ENCODE measurements at places on chromosomes 7 and 10.
A peak's percentile ranks its signal among the peaks of the same experiment; 100 is the strongest.

- DNase-seq, result no peak
Measured at GRCh38 chr10:99387541-99387940, 42.9 kb downstream of the GOT1 start.

GRCh38 chr10:26931223-26931622 is 70.5 kb upstream of the ABI1 start:
- DNase-seq, result peak; percentile 7

DNA sequence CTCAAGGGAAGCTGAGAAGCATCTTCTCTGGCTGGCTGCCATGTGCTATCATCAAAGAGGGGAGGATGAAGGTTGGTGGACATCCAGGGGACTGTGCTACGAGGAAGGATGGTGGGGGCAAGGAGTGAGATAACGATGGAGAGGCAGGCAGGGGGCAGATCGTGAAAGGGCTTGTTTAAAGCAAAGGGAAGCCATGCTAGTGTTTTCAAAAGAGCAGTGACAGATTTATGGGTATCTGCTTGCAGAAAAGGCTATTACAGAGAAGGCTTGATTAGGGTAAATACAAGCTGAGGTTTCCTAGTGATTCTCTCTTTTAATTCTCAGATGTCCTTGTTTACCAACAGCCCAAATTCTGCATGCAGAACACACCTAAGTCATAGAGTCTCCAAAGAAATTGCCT is 88.9 kb upstream of the MKX start:
- DNase-seq, result no peak

DNA sequence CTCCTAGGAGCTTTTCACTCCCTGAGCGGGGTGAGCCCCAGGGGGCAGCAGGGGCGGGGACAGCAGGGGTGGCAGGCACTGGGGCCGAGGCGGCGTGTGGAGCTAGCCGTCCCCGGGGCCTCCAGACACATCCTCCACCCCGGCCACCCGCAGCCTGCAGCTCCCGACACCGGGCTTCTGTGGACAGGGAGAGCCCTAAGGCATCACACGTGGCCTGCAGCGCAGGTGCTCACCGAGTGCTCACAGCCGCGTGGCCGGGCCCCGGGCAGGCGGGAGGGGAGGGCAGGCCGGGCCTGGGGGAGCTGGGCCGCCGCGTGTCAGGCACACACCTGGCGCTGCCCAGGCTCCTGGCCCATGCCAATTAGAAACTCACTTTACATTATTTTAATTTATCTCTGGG is 51.4 kb downstream of the MICALL2 start:
- no peak for DNase-seq

- no peak for DNase-seq
Measured at GRCh38 chr7:17498230-17498629, 199.8 kb downstream of the AHR start.

DNA sequence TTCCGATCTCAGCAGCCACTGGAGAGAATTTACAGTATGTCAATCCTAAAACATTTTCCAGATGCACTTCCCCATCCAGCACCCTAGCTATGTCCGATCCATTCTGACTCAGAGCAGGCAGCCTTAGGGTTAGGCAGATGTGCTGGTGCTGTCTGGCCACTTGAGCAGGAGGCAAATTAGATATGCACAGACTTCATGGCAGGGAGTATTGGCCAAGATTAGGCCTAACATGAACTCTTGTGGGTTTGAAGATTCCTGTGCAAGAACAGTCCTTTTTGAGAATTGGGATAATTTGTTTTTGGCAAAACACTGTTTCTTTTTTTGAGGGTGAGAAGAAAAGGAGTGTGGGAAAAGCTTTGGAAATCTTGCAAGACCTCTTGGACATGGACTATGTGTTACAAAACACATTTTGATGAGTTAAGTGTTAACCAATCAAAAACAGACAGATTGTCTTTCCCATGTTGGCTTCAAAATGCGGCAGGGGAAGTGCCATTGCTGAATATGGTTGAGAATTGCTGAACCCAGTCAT is 218.6 kb upstream of the INHBA start:
- DNase-seq, result no peak

DNA sequence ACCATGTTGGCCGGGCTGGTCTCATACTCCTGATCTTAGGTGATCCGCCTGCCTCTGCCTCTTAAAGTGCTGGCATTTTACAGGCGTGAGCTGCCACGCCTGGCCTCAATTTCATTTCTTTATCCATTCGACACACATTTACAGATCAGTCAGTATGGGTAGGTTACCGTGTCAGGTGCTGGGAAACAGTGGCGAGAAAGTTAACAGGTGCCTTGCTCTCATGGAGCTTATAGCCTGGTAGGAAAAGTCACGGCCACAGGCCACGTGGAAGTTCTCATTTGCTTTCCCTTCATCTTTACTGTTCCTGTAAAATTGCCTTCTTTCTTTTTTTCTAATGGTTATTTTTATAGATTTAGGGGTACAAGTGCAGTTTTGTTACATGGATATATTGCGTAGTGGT is 2.6 kb upstream of the CAMK1D start:
- DNase-seq, result no peak

GRCh38 chr10:42951486-42952251 is 125.2 kb upstream of the RET start:
- no peak for DNase-seq

DNA sequence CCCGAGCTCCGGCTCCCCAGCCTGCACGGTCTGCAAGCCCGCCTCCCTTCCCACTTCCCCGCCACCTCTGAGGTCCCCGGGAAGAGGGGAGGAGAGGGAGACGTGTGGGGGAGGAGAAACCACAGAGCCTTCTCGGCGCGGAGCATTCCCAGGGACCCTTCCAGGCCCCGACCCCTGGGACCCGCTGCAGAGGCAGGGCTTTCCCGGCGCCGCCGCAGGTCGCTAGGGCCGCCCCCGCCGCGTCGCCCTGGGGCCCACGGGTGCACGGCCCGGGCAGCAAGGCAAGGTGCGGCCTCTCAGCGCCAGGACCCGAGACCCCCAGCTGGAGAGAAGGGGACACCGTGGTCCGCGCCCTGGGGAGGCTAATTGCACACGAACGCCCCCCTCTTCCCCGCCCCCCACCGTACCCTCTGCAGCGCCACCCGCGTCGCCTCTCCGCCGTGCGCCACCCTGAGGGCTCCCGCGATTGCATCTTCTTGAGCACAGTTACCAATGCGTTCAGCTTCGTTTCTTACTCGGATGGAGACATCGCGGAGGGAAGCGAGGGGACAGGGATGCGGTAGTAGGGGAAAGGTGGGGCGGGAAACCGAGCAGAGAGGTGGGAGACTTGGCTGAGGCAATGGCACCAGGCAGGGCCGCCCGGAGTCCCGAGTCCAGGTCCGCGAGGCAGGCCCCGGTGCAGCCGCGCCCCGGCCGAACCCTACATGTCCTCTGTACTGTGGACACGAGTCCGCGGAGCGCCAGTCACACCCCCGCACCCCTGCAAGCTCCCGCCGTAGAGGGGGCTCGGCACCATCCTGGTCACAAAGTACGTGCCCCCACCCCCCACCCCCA is 28.9 kb downstream of the SKIDA1 start:
- peak; percentile 69 for DNase-seq

GRCh38 chr10:103858360-103858759 is 3.0 kb upstream of the SH3PXD2A start:
- DNase-seq, result no peak

DNA sequence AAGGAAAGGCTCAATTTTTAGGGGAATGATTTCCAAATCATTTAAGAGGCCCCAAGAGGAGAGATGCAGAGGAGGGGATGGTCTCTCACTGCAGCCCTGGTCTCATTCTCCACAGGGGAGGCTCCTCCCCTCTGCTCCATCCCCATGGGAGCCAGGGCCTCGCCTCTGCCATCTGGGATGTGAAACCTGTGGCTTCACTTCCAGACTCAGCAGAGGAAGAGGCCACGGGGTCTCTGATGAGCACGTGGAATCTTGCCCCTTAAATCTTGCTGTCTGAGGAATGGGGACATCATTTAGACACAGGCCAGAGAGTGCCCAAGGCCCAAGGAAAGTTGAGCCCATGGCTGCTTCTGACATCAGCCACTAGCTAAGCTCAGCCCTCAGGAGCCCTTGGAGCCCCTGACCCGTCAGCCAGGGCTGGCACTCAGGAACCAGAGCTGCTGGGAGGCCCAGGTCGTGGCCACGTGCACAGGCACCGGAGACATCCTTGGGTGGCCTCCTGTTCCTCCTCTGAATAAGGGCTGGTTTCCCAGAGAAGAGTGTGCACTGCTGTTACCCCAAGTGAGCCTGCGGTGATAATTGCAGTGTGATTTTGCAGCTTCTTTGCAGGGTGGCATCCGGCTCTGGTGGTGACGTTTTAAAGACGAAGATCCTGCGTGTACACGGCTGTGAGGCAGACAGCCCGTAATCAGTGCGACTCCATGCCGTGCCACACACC is 50.5 kb downstream of the VIPR2 start:
- peak; percentile 51 for DNase-seq

DNA sequence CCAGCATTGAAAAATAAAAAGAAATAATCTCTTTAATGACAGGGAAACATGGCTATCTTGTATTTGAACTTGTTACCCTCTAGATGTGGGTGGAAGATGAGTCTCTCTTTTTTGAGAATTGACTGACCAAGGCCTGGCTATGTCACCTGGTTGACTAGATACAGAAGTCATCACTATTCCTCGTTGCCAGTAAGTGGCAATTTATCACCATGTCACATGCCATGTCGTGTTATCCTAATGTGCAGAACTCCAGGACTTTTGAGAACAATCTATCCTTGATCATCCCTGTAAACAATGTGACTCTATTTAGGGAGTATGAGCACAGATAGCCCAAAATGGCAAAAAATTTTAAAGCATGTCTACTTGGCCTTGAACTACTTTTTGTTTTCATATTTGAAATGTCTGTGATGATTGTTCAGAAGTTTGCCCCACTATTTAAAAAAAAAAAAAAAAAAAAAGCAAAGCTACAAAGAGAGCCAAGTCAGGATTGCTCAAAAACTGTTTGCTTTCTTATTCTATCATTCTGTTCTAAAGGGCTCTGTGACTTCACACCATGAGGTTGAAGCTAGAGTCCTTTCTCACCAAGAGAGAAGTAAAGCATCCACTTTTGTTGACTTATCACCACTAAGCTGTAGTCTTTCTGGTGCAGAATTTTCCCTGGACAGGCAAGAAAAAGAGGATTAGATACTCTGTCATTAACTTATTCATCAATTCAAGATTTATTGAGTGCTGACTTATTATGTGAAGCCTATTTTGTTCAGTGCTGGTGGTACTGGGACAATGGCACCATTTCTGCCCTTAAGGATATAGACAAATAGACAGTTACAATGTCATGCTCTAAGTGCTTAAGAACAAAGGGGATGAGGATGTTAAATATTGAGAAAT is 10.4 kb upstream of the WIPF3 start:
- DNase-seq, result no peak

- peak; percentile 63 for DNase-seq
Measured at GRCh38 chr7:8418629-8419245, 14.7 kb upstream of the NXPH1 start.

DNA sequence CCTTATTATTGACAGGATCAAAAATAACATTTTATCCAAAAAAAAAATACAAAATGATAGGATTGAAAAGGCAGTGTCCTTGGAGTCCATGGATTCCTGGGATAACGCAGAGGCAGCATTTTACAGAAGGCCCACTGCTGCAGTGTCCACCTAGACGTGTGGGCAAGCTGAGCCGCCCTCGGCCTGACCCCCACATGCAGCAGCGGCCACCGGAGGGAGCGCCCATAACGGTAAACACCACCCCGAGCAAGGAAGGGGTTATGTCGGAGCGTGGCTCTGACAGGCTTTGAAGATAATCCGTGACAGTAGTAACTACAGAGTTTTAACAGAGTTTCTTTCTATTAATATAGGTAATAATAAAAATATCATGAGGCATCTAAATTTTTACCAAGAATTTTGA is 45.3 kb upstream of the PITRM1 start:
- DNase-seq, result no peak

GRCh38 chr7:38465956-38466355 is 165.2 kb downstream of the AMPH start:
- no peak for DNase-seq

GRCh38 chr10:119654540-119654939 is 3.4 kb downstream of the BAG3 start:
- no peak for DNase-seq
